ENCODE measurements at places on chromosomes 6 and 20.

GRCh38 chr6:17167327-17167979, 65.6 kb downstream of the STMND1 start:
- DNase-seq: no peak

GRCh38 chr20:57702091-57702490, 7.7 kb downstream of the PMEPA1 start:
- DNase-seq: no peak

- DNase-seq: no peak
Measured at GRCh38 chr6:88168362-88168761, 2.2 kb upstream of the CNR1 start.

DNA sequence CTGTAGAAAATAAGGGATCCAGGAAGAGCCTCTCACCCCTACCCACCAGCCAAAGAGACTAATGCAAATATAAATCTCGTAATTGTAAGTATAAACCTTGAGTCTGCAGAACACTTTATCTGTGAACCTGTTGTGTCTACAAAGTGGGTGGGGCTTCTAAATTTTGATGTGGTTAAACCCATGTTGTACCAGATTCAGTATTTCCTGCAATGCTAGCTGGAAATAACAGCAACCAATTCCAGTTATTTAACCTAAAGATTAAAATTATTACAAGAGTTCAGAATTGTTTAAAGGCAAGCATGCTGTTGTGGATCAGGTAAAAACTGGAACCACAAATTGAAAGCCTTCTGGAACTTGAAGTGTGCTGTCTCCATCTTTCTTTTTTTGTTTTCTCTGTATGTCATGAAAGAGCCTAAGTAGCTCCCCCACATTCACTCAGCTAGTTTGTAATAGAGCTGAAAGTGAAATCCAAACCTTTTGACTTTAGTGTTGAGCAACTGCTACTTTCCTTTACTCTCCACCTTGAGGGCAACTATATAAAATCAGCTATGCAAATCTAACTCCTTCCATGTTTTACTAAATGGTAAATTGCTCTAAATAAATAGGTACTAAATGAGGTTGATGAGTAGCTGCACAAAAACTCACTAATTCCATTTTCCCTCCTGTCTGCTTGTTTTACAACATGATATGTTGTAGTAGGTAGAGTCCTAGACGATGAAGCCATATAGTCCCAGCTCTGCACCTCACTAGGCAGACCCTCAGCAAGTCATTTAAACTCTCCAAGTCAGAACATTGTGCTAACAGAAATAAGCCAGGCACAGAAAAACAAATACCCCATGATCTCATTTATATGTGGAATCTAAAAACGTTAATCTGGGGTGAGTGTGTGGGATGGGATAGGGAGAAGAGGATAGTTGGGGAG, 17.9 kb upstream of the THEMIS start:
- no peak for DNase-seq

DNA sequence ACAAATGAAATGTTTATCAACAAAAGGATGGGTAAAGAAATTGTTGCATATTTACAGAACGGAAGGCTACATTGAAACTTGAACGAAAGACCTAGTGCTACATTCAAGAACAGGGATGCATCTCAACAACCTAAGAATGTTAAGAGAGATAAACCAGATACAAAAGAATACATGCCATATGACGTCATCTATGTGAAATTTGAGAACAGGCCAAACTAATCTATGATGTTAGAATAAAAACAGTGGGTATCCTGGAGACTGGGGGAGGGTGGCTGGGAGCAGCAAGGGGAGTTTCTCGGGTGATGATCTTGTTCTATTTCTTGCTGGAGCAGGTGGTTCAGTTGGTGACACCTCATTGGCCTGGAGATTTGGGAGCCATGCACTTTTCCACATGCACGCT, 81.5 kb downstream of the SULF2 start:
- no peak for DNase-seq

- DNase-seq: no peak
Measured at GRCh38 chr6:139641376-139641775, 266.9 kb upstream of the CITED2 start.
